ENCODE measurements at places on chromosomes 6 and 20.

DNA sequence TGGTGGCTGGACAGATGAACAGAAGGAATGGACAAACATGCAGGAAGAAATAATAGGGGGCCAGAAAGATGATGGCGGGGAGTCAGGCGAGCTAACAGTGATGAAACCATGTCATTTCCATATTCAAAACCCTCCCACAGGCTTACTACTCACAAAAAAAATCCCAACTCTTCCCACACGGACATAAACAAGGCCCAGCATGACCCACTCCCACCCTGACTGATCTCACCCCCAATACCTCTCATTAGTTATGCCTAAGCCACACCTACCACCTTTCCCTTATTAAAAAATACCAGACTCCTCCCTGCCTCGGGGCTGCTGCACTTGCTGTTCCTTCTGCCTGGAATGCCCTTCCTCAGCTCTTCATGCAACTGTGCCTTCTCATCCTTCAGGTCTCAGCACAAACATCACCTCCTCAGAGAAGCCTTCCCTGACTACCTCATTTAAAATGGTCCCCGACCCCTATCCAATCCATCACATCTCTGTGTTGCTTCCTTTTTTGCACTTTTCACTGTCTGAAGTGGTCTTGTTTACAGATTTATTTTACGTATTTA lies 145.8 kb downstream of the PREX1 start:
- DNase-seq, result no peak

DNA sequence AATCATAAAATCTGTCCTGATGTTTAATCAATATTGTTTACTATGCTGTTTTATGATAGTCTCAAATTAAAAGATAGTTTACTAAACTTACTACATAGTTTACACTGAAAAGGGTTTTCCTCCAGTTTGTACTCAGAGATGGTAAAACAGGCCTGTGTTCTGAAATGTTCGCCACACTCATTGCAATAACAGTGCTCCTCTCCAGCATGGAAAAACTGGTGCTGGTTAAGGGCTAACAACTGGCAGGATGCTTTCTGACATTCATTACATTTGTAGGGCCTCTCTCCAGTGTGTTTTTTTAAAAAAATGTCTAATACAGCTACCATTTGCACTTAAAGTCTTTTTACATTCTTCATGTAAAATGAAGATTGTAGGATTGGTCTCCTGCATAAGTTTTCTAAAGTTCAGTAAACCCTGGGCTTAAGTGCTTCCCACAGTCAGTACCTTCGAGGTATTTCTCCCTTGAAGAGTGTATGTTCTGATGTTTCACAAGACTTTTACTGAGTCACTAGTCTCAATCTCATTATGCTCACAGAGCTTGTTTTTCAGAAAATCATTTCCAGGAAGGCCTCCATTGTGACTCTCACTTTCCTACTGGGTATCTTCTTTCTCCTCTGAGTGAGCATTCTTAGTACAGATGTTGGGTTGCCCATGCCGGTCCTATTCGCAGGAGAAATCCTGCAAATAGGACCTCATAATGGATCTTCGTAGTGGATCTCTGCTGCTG lies 8.7 kb upstream of the ZSCAN12 start:
- peak; percentile 23 for DNase-seq

- DNase-seq, result peak; percentile 14
Observed at GRCh38 chr6:142918339-142919042, 26.5 kb downstream of the HIVEP2 start.

- peak; percentile 93 for DNase-seq
Observed at GRCh38 chr6:26270903-26271667, 93.9 kb upstream of the BTN3A2 start.

- peak; percentile 43 for DNase-seq
Observed at GRCh38 chr6:5025911-5026819, 22.3 kb upstream of the RPP40 start.

GRCh38 chr20:51122931-51123658 lies 100.2 kb upstream of the KCNG1 start:
- DNase-seq, result no peak

DNA sequence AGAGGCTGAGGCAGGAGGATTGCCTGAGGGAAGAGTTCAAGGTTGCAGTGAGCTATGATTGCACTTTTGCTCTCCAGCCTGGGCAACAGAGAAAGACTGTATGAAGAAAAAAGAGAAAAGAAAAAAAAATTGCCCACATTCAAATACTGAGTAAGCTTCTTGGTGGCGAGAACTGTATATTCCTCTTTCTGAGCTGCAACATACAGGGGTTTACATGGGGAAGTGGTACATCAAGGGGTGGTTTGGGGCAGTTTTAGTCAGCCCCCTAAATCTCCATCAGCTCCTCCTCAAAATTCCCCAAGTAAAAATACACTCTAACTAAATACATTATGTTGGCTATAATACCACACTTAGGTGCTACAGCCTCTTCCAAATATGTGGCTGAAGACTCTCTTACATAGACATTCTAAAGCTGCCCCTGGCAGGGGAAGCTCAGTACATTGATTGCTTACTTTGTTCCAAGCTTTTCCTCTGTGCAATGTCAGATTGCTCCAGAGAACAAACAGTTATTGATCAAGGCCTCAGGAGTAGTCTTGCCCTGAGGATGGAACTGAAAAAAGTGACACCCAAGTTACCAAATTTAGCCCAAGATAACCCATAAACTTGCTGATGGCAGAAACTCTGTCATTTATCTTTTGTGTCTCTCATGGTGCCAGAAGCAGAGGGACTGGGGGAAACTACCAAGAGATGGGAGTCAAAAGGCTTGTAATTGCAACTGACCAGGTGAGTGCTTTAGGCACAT lies 107.4 kb upstream of the RIPOR2 start:
- DNase-seq, result no peak

- no peak for DNase-seq
Observed at GRCh38 chr20:19841740-19842139, 83.7 kb downstream of the RIN2 start.

GRCh38 chr20:25321991-25322390 lies 68.6 kb downstream of the ABHD12 start:
- no peak for DNase-seq

DNA sequence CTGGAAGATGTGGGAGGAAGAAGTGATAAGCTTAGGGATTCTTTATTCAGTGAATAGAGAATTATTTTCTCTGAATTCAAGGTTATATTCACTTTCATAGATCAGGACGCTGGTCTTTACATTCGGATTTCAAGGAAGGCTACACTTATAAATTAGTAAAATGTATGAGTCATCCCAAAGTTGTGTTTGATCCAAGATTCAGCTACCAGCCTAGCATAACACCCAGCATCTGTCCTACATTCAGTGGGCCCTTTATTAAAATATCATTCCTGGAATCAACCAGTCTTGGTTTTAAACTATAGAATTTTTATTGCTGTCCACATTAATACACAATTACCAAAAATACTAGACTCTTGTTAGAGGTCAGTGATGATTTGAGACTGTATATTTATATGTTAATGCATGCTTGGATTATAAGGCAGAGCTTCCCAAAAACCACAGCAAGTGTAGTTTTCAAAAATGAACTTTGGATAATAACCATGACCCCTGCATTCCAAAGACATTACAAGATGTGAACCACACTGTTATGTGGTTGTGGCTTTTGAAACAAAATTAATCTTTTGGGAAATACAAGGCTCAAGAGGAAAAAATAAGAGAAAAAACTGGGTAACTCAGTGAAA lies 210.7 kb upstream of the CNR1 start:
- DNase-seq, result peak; percentile 94

DNA sequence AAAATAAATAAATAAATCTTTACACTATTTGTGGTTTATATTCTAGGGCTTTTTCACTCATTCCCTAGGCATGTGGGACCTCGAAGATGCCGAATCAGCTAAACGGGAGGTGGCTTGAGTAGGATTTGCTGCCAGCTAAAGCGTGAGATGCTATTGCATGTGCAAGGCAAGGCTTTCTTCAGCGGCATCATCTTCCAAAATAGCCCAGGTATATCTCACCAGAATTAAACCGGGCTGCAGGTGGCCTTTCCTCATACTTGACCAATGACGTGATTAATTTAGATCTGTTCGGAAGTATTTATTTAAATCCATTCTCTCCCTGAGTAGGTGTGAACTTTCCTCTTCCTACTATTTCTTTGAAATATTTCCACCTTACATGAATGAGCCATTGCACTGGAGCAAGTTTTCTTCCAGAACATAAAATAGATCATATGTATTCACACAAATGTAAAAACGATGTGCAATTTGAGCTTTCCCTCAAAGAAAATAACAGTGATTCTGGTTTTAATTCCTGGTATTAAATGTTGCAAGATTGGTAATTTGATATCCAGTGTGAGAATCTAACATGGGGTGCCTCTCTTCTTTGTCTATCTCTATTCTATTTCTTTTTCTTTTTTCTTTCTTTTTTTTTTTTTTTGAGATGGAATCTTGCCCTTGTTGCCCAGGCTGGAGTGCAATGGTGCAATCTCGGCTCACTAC lies 24.3 kb upstream of the ZNF217 start:
- DNase-seq, result no peak

GRCh38 chr20:210809-211502 lies 16.1 kb upstream of the DEFB129 start:
- DNase-seq, result no peak

DNA sequence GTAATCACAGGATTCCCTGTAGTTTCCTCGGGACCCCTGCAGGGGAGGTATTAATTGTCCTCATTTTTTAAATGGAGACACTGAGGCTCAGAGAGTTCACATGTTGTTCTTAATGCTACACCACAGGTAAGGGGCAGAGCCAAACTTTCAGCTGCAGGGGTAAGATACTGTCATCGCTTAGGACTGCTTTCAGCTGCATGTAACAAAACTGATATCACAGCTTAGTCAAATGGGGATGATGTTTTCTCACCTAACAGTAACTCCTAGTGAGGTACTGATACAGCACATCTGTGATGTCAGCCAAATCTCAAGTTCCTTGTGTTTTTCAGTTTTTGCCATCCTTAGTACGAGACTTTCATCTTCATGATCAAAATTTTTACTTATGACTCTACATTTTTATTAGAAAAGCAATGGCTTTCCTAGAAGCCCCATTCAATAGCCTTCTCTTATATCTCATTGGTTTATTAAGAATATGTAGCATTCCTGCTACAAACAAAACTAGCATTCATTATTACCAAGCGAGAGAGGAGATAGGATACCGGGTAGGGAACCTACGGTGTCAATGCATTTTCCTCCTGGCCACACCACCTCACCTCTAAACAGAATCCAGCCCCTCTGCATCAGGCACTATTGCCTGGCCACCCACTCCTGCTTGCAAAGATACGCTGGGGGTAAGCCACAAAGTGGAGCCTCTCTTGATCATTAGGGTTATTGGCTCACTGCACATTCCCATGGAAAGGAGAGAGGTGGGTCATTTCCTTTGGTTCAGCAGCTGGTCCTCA lies 557.5 kb downstream of the CD83 start:
- DNase-seq, result no peak

DNA sequence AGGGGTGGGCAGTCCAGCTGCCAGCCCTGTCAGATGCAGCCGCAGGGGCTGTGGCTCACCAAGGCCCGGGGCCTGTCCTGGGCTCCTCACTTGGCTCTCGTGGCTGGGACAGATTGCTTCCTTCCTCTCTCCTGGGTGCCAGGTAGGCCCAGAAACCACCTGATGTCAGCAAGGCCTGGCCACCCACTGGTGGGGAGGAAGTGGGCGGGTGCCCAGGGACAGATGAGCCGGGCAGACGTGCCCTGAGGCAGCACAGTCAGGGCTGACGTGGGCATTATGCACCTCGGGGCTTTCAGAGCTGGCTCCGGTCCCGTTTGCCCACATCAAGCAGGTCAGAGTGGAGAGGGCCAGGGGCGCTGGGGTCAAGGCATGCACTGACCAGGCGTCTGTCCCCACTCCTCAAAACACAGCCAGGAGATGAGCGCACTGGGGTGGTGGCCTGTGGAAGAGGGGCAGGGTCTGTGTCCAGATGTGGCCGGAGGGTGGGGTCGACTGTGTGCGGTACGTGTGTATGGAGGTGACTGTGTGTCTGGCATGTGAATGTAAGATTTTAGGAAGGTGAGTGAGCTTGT lies 133.2 kb upstream of the PTPN1 start:
- no peak for DNase-seq

DNA sequence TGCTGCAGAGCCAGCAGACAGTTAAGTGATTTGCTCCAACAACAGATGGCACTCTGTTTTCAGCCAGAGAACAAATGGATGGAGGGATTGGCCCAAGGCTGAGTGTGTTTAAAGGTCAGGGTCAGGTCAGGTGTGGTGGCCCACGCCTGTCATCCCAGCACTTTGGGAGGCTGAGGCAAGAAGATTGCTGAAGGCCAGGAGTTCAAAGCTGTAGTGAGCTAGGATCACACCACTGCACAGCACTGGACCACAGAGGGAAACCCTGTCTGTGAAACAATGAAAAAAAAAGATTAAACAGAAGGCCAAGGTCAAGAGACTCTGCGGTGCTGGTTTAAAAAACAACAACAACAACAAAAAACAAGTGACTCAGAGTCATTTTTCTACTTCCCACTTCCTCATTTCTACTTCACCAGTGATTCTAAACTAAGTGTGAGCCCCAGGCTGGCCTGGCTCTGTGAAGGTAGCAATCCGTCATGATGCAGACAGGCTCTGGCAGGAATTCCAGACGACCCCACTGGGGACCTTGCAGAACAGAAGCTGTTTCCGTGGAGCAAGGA lies 42.5 kb upstream of the ARMC2 start:
- no peak for DNase-seq

- DNase-seq, result no peak
Observed at GRCh38 chr6:144435602-144436426, 150.7 kb downstream of the UTRN start.

DNA sequence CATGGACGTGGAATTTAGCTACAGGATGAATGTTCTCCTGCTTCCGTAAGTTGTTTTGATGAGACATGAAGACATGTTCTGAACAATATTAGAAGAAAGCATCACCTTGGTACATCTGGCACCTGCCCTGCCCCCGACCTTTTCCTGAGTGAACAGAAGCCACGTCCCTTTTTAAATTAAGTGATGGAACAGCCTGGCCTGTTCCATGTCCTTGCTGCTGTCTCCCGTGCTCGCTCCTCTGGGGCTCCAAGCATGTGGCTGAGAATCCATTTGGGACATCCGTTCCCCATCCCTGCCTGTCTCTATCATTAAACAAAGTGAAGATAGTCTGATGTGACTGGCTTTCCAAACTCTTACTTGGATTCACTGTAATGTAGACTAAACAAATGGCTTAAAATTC lies 36.4 kb downstream of the ERMARD start:
- no peak for DNase-seq

- peak; percentile 63 for DNase-seq
Observed at GRCh38 chr6:27176523-27177484, 70.7 kb upstream of the PRSS16 start.

DNA sequence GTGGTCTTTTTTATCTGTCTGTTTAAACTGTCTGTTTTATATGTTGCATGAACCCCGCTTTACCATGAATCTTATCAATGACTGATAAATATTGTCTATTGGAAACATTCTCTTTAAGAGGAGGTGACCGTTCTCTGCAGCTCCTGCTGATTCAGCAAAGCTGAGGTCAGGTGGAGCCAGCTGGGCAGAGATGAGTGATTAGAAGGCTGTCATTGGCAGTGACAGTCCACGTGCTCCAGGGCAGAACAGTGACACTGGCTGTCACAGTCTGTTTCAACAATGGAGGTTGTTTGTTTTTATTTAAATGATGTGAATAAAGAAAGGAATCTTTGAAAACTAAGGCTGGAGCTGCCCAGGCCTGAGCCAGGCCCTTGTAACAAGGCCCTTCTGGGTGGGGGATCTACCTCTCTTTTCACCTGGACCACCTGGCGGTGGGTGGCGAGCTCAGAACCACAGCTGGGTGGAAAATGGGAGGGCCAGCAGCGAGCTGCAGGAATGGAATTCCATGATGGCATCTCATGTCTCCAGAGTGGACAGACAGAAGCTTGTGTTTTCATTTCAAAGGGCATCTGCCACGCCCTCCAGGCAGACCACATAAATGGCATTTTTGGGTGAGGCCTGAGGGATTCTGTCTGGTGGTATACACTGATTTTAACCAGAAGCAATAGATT lies 12.6 kb downstream of the SYNJ2 start:
- DNase-seq, result no peak
